ENCODE measurements at places on chromosomes 5 and 9. TPM values are rescaled to one million over a fixed set of nuclear protein-coding genes. Genes with fewer than 3 reads are reported as not detected.

The OLFM1 gene
- total RNA-seq = 0.95 TPM

The SHISAL2B gene
- total RNA-seq = not detected

The PIGO gene
- 23.5 TPM for total RNA-seq

The TTF1 gene
- total RNA-seq = 13.8 TPM

The HMCN2 gene
- 0.24 TPM for total RNA-seq

The NPR3 gene
- 0.37 TPM for total RNA-seq

DNA sequence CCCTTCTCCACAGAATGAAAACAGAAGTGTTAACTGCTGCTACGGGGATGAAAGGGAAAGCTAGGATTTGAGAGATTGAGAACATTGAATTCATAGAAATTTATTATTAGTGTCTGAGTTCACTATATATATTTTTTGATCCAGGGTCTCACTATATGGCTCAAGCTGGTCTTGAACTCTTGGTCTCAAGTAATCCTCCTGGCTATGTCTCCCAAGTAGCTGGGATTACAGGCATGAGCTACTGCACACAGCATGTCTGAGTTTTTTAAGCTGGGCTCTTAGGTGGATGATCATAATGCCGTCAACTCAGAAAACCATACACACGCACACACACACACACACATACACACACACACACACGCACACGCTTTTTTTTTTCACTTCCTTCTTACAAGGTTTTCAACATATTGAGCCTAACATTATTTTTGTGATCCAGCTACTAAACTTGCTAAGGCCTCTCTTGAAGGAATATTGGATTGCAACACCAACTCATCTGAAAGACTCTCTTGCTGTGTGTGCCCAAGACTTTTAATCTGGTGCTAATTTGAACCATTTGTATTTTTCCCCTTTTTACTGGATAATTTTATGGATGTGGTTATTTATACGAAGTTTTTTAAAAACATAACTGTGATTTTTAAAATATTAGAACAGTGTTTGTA is 1045.4 kb downstream of the DTWD2 start:
- no peak for DNase-seq

DNA sequence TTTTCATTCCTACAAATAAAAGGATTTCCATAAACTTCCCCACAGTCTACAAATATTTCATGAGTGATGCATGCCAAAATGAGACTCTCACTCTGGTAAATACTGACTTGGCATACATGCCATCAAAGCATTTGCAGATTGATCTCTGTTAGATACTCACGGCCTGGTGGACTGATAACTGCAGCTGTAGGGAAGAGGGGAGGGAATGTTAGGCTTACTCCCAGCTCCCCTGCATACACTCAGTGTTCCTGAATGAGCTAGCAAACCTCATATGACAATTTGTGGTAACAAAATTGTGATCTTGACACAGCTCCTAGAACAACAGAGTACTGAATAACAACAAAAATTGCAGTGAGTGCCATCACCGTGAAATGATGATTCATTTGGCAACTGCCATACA is 435.3 kb downstream of the NR2F1-AS1 start:
- DNase-seq = no peak

- peak; percentile 59 for DNase-seq
Observed at GRCh38 chr5:6788956-6789649, 75.9 kb downstream of the TENT4A start.

DNA sequence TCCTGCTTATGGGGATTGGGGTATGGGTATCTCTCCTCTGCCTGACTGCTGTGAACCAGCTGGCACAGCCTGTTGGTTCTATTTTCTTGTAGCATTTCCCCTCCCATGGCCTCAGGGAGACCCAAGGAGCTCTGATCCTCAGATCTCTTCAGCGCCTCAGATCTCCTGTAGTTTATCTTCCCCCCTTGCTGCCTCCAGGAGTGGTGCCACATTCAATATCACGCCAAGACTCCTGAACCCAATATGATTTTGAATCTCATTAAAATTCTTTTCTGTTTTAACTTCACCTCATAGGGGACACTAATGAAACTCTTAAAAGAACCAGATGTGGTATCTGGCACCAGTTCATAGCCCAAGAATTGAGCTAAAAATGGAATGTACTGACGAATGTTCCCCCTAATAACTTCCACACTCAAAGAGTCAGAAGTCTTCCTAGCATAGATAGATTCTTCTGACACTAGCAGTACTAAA is 59.6 kb upstream of the LIFR start:
- no peak for DNase-seq

DNA sequence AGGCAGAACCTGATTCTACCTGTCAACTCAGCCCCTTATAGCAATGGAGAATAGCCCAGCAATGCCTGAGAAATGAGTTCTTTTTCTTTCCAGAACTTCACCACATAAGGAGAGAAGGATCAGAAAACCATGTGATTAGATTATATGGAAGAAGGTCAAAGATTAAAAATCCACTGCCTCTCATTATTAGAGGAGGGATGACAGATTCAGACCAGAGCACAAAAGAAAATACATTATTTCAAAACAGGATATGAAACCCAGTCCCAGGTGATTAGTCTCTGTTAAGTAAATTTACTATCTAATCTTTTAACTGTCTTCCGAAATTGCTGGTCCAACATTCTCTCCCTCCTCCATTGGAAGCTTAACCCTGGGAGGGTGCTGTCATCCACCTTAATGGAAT is 322.4 kb downstream of the SLIT3 start:
- no peak for DNase-seq

DNA sequence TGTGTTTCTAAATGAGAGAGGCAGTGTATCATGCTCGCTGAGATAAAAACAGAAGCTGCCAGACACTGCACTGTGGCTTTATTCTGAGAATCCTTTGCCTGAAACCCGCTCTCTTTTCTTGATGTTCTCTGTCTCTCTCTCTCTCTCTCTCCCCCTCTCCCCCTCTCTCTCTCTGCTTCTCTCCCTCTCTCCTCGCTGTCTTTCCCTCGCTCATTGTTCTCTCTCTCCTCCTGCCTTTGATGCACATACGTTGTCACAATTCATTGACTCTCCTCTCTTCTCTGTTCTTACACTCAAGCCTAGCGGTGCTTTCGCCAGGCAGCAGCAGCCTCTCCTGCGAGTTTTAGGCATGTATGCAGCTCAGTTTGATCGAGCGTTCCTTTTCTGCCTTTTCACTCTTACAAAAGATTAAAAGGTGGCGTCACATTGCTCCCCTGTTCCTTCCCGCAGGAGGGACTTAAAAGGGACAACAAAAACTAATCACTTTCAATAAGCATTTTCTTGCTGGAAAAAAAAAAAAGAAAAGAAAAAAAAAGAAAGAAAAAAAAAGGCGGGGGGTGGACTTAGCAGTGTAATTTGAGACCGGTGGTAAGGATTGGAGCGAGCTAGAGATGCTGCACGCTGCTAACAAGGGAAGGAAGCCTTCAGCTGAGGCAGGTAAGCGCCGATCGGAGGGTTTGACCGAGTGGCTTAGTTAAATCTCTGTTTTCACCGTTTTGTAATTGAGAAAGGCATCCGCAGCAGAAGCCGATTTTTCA is 717.9 kb upstream of the WWC1 start:
- no peak for DNase-seq

- no peak for DNase-seq
Observed at GRCh38 chr5:14277385-14278320, 134.5 kb downstream of the TRIO start.

- DNase-seq = no peak
Observed at GRCh38 chr9:109497226-109498153, 617 bp downstream of the PTPN3 start.

- no peak for DNase-seq
Observed at GRCh38 chr9:98455256-98456155, 200.1 kb upstream of the TBC1D2 start.

- DNase-seq = no peak
Observed at GRCh38 chr5:168939156-168939800, 360.1 kb upstream of the PANK3 start.

DNA sequence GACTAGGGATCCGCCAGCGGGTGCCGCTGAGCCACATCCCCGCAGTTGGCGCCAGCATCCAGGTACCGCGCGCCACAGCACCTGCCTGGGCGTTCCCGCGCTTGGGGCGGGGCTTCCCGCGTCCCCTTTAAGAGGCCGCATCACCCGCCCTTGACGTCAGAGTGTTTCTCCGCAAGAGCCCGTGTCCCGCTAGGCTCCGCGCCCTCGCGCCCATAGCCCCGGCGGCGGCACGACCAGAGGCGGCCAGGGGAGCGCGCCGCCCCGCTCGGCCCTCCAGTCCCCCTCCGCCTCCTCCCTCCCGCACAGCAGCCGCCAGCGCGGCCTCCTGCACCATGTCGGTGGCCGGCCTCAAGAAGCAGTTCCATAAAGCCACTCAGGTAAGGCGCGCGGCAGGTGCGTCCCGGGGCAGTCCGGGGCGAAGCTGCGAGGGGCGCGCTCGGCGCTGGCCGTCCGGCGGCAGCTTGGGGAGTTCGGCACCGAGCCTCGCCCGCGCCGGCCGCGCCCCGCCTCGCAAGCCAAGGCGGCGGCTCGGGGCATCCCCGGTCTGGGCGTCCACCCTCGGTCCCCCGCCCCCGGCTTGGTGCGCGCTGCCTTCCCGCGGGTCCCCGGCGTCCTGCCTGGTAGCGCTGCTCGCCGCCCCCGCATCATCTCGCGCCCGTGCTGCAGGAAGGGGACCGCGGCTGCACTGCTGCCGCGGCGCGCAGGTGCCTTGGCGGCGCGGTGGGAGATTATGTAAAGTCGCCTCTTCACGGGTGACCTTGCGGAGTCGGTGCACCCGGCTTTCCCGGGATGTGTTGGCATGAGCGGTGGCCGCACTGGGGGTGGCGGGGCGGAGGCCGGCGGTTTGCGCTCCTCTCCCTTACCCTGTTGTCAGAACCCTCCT is at the start of gene SH3GL2:
TSS of gene SH3GL2 (plus strand) at position 156 of the 883 bp plus-strand sequence.
- no peak for DNase-seq

GRCh38 chr9:129333617-129334104 is 155.6 kb upstream of the IER5L start:
- DNase-seq = no peak

DNA sequence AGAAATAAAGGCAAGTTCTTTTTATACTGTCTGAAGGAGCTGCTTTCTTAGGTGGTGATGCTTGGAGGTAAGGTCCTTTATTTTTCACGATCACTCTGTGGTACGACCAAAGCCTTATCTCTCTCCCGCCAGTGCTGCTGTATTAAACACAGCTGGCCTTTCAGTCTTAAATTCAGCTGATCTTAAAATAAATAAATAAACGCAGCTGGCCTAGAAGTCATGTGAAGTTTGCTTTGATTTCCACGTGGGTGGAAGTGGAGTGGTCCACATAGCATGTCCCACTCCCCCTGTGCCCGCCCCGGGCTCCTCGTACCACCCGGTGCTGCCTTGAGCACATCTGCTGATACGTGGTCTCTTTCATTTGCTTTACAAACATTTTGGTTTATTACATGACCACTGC is 260.4 kb downstream of the FANCC start:
- DNase-seq = peak; percentile 13

- no peak for DNase-seq
Observed at GRCh38 chr5:150256410-150257064, 33.0 kb downstream of the CAMK2A start.

DNA sequence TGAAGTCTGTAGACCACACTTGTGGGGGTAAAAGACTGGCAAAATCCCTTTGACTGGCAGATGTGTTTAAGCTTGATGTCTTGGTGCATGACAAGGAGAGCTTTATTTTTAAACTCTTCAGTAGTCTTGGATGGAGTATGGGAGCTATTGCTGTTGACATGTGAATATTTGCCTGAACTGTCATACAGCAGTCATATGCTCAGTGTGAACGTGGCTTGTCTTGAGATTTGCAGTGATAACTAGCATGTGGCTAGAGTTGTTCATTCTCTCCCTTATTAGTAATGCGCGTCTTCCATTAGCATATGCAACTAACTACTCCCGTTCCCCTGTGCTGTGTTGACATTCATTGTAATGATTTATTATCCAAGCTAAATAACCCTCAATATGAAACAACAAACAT is 523.6 kb upstream of the WWC1 start:
- no peak for DNase-seq

- DNase-seq = no peak
Observed at GRCh38 chr9:112475318-112475717, 11.3 kb upstream of the KIAA1958 start.

All from endothelial cell of umbilical vein (primary cell).